ENCODE measurements at places on chromosomes 13 and 19.

DNA sequence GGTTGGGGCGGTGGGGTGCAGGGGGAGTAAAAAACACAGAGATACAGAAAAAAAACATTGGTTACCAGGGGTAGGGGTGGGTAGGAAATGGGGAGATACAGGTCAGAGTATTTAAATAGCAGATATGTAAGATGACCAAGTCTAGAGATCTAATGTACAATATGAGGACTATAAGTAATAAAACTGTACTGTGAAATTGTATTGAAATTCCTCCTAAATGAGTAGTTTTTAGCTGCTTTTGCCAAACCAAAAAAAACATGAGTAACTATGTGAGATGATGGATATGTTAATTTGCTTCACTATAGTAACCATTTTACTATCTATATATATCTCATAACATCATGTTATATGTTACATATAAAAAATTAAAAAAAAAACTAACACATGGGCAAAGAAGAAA is 29.6 kb downstream of the VWA8 start:
- DNase-seq: no peak

- DNase-seq: no peak
Observed at GRCh38 chr13:106314417-106314816, 221.0 kb downstream of the EFNB2 start.

GRCh38 chr13:45332831-45333219 is 8.2 kb downstream of the TPT1 start:
- no peak for DNase-seq

DNA sequence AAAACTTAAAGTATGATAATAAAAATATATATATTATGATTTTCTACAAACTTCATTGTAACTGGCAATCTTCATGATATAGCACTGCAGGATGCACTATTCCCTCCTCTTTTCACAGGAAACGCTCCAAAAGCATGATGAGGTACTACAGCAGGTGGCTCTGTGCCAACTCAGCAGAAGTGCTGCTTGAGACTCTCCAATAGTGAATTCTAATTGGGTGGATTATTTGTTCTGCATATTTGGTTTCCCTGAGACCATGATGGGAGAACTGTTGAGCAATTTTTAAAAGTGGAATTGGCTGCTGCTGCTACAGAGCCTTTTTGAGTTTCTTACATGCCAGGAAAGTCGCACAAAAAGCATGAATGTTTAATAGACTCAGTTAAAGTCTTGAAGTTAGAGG is 1782.4 kb upstream of the PCDH20 start:
- DNase-seq: no peak

- DNase-seq: no peak
Observed at GRCh38 chr13:97834250-97834649, 119.2 kb upstream of the IPO5 start.

- no peak for DNase-seq
Observed at GRCh38 chr13:98461486-98462240, 115.2 kb downstream of the STK24 start.

- DNase-seq: no peak
Observed at GRCh38 chr19:51019544-51019925, at the start of gene KLK10. TSS of gene KLK10 (minus strand) at chr19:51019709. CDS start at chr19:51019130, 579 bp downstream.

- no peak for DNase-seq
Observed at GRCh38 chr13:38566023-38566422, 120.9 kb upstream of the FREM2 start.

- no peak for DNase-seq
Observed at GRCh38 chr13:52787235-52787634, 47.6 kb upstream of the CNMD start.

DNA sequence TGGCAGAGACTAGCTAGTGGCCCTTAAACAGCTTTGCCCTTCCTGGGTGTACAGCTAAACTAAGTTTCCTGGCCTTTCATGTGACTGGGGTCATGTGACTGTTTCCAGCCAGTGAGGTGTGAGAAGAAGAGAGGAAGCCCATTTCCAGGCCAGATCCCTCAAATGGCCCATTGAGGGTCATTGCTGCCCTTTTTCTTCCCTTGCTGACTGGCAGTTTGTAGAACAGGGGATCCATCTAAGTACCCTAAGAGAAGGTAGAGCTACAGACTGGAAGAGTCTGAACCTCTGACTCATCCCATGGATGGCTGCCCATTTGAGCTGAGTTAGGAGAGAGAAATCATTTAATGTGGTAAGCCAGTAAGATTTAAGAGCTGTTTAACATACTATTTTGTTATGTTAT is 2.8 kb downstream of the SWSAP1 start:
- peak; percentile 58 for DNase-seq

GRCh38 chr19:9132422-9132821 is 5.7 kb upstream of the OR7G3 start:
- no peak for DNase-seq

DNA sequence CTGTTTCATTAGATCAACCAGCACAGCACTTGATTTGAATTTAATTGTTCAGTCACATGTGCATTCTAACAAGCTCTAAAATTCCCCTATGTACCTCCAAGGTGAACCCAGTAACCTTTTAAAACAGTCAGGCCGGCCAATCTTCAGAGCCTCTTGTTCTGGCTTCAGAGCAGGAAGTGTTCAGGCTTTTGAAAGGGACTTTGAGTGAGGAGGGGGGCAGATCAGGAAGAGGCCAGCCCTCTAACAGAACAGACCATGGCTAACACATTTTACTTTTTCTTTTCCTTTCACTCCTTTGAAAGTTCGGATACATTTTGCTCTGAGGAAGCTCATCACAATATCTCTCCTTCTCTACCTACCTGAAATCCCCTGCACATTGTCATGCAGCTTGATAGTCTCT is 390.3 kb downstream of the TBC1D4 start:
- no peak for DNase-seq

DNA sequence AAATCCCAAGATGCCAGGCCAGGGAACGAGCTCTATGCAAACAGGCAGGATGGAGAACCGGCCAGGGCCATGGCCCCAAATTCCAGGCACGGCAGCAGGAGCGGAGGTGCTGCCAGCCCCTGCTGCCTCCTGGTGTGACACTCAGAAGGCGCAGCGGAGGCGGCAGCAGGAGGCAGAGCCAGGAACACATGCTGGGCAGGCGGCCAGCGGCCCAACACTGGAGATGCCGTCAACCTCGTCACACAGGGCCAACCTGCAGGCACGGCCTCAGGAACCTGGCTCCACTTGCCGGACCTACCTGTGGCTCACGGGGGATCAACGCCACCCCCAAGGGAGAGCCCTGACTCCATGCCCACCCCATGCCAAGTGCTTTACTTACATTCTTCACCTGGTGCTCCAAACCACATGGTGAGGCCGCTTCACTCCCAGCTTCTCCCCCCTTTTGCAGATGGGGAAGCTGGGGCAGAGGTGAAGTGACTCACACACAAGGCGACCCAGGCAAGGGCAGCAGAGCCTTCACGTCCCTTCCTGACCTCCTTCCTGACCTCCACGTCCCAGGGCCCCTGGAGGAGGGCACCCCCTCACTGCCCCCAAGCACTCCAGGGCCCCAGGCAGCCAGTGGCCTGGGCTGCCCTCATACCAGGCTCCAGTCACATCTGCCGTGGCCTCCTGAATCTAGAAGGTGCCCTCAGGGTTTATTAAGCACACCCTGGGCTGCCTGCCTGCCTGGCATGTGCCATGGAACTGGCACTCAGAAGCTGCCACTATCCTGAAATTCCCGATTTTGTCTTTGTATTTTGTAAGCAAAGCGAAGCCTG is 43.5 kb downstream of the GGACT start:
- DNase-seq: no peak

GRCh38 chr13:111283457-111283856 is 37.0 kb upstream of the TEX29 start:
- no peak for DNase-seq

GRCh38 chr13:112102243-112102642 is 35.3 kb downstream of the SOX1 start:
- DNase-seq: no peak

DNA sequence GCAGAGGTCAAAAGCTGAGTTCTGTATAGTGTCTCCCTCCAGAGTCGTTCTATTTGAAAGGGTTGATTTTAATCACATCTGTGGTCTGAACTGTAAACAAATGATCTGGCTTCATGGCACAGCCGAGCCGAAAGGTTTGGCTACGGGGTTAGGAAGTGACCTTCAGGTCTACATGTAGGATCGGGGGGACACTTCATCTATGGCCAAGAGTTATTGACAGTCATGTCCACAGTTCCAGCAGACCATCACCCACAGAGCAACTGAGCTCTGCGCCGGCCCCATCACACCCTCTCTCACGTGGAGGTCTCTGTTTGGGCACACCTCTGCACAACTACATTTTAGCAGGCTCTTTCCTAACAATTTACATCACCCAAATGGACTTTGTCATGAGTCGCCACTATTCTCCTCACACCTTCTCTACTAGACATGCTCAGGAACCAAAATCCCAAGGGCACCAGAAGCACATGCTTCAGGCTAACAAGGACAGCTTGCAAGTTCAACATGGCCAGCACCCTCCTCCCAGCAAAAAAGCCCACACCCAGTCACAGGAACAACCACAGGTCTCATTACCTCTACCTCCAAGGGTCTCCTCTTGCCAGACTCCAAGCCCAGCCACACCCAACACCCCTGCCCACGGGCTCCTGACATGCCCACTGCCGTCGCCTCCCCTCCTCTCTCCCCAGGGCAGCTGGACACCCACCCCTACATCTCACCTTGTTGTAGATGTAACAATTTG is 36.1 kb upstream of the EPHX3 start:
- DNase-seq: no peak

DNA sequence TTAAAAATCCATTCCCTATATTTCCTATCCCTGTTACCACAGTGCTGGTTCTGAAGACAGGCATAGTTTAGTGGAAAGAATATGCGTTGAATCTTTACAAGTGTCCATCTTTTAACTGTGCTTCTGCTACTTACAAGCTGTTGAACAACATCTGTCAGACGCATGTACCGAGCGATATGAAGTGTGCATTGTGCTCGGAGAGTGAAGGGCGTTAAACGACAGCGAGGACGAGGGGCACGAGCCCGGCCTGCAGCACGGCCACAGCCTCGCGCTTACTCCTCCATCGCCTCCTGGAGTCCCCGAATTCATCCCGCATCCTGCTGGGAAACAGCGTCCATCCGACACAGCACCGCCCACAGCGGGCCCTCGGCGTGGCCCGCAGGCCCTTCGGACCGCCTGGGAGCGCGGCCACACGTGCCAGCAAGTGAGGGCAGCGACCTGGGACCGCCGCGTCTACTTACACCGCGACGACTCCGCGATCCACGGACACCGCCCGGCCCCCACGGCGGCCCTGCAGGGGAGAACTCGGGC is 514 bp downstream of the PCID2 start:
- no peak for DNase-seq

DNA sequence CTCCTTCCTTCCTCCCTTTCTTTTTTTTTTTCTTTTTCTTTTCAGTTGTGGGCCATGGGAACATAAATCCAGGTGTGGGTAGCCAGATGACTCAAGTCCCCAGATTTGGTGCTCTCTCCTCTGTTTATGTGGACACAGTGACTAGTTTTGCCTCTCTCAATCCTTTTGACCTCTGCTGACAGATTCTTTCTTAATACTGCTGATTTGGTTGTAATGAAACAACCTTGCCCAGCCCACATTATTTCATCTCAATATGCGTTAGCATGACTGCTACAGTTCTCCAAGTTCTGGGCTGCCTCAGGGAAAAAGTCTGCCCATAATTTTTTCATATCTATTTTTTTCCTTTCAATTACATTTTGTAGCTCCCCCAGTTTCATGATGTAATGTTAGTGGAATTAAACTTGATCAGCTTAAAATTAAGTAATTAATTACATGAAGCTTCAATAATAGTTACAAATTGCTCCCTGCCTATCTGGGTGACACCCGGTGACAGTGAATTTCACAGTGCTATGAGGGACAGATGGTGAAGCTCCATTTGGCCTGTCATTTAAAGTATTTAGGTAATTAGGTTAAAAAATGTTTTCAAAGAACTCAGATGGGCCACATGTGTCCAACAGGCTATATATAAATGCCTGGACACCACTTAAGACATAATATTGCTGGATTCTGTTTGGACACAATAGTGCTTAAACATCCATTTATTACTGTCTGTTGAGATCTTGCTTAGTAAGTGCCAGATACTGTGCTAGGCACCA is 118.8 kb upstream of the FRY start:
- no peak for DNase-seq

- no peak for DNase-seq
Observed at GRCh38 chr19:2553510-2553909, 77.6 kb downstream of the GADD45B start.

DNA sequence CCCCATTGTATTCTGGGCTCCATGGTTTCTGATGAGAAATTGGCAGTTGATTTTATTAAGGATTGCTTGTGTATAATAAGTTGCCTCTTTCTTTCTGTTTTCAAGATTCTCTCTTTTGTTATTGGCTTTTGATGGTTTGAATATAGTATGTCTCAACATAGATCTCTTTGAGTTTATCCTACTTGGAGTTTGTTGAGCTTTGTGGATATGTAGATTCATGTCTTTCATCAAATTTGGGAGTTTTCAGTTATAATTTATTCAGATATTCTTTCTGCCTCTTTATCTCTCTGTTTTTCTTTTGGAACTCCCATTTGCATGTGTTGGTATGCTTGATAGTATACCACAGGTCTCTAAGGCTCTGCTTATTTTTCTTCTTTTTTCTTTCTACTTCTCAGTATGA is 296.6 kb downstream of the ATP8A2 start:
- DNase-seq: no peak

DNA sequence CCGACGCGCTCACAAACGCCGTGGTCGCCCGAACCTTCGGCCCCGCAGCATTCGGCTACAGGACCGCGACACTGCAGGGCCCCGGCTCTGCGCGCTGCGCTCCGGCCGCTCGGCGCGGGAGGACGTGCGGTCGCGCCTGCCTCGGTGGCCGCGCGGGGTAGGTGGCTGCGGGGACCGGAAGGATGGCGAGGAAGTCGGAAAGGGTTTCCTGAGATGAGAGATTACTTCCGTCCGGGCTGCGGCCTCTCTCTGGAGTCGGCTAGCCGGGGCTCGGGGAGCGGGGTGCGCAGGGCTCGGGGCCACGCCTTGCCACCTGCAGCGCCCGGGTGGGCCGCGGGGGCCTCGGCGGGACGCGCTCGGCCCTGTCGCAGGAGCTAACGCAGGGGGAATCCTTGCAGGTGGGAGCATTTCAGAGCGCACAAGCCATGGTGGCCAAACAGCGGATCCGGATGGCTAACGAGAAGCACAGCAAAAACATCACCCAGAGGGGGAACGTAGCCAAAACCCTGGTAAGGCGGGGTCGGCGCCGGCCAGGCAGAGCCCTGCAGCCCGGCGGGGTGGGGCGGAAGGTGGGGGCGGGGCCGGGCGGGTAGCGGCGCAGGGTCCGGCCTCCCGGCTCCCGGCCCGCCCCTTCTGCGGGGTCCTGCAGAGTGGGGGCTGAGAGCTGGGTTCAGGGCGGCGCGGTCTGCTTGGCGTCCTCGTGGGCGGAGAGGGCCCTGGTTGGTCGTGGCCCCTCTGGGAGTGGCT is at the start of gene SERP2:
TSS of gene SERP2 (plus strand) at position 224 of the 747 bp plus-strand sequence. CDS start at position 426, 202 bp downstream.
- no peak for DNase-seq

DNA sequence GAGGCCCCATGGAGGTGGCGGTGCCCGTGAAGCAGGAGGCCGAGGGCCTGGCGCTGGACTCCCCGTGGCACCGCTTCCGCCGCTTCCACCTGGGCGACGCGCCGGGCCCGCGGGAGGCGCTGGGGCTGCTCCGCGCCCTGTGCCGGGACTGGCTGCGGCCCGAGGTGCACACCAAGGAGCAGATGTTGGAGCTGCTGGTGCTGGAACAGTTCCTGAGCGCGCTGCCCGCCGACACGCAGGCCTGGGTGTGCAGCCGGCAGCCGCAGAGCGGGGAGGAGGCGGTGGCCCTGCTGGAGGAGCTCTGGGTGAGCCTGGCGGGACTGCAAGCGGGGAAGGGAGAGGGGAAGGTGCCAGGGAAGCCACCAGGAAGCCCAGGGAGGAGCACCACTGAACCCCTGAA is 5.8 kb downstream of the ZNF444 start:
- no peak for DNase-seq

Measured in amniotic stem cell (primary cell).